Testis (tissue), 5 donors: ENCODE measurements at places on chromosomes 5 and 9. TPM values are rescaled to one million over a fixed set of nuclear protein-coding genes. Genes with fewer than 3 reads are reported as not detected.

DNA sequence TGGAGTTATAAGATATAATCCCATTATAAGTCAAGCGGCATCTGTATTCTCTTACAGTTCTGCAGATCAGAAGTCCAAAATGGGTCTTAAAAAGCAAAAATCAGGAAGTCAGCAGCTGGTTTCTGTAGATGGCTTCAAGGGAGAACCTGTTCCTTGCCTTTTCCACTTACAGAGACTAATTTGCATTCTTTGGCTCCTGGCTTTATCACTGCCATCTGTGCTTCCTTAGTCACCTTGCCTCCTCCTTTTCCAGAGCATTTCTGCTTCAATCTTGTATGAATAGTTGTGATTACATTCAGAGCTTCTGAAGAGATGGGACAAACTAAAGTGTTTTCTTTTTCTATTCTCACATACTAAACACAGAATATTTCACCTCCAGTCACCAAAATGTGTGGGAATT, 647.3 kb upstream of the GRAMD2B start:
- DNase-seq = no peak

DNA sequence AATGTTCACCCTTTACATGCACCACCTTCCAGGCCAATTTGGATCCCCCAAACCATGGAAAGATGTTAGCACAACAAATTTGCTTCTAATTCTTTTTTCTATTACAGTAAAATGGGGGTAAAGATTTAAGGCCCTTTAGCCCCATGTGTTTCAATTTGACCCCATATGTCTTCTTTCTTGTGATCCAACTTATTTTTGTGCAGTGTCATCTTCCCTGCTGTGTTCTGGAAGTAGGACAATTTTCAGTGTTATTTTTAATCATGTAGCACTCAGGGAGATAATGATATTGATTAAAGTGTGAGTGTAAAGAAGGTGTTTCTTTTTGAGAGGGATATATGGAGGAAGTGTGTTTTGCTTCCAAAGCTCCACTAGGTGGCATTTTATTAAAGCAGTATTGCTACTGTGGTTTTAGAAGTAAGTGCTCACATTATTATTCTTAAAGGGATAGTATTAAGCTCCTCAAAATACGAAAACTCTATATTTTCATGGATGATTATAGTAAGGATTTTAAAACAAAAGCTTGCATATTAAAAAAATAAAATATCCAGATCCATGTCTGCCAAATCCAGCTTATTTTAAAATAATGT, 118.7 kb upstream of the ATP10B start:
- DNase-seq = no peak

DNA sequence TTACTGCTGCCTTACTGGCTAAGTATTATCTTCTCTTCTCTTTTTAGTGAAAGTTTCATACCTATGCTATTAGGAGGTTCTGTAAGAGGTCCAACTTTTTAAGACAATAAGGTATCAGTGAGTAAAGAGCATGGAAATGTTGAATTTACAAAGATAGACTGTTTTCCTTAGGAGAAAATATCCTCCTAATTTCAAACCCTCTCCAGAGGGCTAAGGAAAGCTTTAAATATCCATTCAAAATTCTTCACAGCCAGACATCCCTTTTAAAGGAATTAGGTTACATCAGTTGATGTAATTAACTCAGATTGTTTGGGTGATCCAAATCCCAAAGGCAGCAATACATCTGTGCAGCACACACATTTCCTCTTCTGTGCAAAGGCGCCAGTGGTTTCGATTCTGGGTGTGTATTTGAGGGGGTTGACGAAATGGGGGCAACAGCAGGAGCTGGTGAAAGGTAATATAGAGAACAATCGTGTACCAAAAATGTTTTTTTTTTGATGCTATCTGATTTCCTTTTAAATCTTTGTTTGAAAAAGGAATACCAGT, 273.8 kb upstream of the RPS23 start:
- DNase-seq = no peak

- DNase-seq = no peak
Observed at GRCh38 chr5:115749016-115749415, 67.4 kb downstream of the CDO1 start.

GRCh38 chr9:73617586-73617985, 465.9 kb downstream of the ANXA1 start:
- DNase-seq = no peak

- no peak for DNase-seq
Observed at GRCh38 chr5:124847907-124848306, 101.5 kb upstream of the ZNF608 start.

DNA sequence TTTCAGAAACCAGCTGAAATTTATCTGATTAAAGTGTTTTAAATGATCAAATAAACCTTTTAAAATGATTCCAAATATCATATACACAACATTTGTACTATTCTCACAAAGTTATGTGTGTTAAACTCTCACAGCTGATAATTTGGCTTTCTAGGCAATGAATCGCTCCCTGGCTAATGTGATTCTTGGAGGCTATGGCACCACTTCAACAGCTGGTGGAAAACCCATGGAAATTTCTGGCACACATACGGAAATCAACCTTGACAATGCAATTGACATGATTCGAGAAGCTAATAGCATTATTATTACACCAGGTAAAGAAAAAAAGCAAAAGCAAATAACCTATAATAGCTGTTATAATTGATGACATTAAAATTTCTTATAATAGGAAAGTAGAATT, 72.4 kb downstream of the NNT start:
- DNase-seq = no peak

DNA sequence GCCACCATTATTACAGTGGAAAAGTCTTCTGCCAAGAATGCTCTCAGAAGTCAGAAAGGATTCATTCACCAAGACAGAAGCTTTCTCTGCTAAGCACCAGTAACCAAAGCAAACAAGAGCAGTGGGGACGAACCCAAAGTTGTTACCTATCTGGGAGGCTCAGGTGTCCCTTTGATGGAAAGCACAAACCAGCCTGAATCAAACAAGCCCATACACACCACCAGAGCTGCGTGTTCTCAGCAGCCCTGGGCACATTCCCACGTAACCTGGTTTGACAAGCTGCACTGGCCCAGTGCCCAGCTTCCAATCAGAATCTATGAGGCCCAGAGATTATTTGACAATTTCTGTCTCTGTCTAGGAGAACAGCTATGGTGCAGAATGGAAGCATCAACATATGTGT, 252.6 kb downstream of the ACTL7B start:
- peak; percentile 50 for DNase-seq

DNA sequence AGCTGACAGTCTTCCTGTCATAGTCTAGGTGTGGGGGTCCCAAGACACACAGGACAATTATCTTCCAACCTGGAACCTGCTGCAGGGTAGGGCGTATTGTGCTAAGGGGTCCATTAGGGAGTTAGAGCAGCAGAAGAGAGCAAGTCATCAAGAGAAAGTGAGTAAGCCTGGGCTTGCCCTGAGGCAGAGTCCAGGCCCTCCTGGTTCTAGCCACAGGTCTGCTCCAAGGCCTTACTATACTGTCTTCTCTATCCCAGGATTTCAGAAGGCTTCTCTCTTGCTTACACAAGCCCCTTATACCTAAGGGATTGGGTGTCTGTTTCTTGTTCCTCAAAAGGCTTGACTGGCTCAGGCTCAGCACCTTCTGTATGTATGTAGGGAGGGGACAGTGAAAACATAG, 7.7 kb downstream of the P4HA2 start:
- no peak for DNase-seq

DNA sequence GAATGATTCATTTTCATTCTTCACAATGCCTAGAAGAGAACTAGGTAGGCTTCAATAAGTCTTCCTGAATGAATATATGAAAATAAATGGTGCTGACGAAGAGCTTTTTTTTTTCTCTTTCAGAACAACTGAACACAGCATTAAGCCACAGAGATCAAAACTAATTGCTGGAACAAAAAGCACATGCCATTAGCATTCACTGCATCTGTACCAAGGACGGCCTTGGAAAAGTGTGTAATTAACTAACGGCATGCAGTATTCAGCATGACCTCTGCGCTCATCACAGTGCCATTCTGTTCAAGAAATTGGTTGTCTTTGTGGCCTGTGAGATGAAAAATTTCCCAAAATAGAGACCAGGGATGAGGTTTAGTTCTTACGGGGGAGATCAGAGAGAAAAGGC, 99.3 kb downstream of the NUDT12 start:
- DNase-seq = no peak

GRCh38 chr9:122107291-122107805, 14.2 kb upstream of the TTLL11 start:
- DNase-seq = no peak

DNA sequence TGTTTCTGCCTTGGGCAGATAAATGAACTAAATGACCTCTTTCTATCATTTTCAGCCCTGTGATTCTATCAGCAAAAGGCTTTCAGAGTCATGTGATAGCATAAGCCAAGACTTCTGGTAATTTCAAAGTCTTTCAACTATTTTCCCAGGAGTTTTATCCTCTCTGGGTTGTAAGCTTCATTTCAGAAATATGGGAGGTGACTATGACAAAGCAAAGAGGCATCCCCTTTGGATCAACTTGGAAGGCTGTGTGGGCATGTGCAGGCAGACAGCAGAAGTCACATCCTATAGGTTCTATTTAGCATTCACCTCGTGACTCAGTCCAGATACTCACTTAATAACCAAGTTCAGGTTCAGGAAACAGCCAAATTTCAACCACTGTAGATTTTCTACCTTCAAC, 149.0 kb upstream of the FST start:
- no peak for DNase-seq

Gene GCNT4
- 1.8 TPM for total RNA-seq
